ENCODE measurements at places on chromosomes 5 and 9. TPM values are rescaled to one million over a fixed set of nuclear protein-coding genes. Genes with fewer than 3 reads are reported as not detected.

Gene PRUNE2
- 17.1 TPM for total RNA-seq

GRCh38 chr9:101200852-101201251 lies 172.3 kb downstream of the PLPPR1 start:
- ATAC-seq: no peak

Gene RANBP17
- total RNA-seq: 3.5 TPM

DNA sequence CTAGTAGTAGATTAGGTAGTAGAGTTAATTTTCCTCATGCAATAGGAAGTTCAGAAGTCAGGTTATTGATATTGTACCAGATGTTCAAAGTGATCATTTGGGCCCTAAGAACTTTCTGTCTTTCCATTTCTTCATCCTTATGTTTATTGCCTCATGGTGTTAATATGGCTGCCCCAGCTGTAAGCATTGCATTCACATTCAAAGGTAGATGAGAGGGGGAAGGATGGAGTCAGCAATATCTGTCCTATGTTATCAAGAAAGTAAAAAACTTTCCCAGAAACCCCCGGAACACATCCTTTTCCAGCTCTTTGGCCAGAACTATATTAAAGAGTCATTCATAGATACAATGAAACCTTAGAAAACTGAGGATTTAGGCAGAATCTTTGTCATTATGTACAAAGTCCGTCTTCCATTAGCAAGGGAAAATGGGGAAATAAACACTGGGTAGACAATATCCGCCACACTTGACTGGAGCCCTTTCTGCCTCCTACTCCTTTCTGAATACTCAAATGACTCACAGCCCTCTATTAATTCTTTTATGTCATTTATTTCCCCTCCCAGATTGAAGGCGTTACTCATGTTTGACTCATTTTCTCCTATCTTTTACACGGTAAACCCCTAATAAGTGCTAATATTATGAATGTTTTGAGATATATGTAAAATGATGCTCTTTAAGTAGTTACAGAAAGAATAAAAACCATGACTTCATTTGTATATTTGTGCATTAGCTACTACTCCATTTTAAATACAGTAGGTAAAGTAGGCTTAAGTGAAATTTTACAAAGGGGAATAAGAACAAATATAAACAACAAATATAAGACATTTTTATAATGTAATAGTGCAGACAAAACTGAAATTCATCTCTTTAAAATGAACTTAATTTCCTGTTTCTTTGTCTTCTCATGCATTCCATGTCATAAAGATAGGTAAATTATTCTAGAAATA lies 127.6 kb downstream of the SLF1 start:
- peak; percentile 48 for ATAC-seq

GRCh38 chr9:136017289-136018190 lies 56.4 kb upstream of the UBAC1 start:
- no peak for ATAC-seq

- ATAC-seq: peak; percentile 78
Measured at GRCh38 chr9:127130661-127131538, 8.5 kb upstream of the ANGPTL2 start.

Gene BAAT
- 0.15 TPM for total RNA-seq

Gene SHISAL2B
- 0.54 TPM for total RNA-seq

DNA sequence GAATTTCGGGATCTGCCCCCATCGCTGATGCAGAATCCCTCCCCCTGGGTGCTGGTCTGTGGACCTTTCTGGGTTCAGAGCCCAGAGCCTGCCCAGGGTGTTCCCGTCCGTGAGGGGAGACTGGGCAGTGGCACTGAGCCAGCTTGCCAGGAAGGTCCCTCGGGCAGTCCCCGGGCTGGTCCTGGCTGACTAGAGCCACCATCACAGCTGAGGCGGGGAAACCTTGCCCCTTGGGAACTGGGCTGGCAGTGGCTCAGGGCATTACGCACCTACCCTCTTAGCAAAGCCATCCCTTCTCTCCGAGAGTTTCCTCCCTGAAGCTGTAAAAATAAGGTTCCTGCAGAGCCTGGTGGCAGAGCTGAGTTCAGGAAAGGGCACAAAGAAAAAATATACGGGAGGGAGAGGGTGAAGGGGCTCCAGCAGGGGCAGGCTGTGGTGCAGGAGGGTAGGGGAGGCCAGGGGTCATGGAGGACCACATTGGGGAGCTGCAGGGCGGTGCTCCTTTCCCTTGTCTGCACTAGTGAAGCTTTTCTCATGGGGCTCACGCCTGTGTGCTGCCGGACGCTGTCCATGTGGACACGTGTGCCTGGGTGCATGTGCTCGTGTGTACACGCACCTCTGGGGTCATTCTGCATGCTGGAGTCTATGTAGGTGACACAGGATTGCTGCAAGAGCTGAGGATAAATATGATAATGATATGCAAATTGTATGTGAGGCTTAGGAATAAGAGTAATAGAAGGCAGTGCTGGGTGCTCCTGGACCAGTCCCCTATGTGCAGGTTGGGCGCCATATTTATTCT lies 118.9 kb downstream of the LHX2 start:
- ATAC-seq: no peak

- no peak for ATAC-seq
Measured at GRCh38 chr9:108479989-108480652, 375.7 kb downstream of the ACTL7B start.

GRCh38 chr5:77776554-77777206 lies 541 bp upstream of the TBCA start:
- no peak for ATAC-seq

- ATAC-seq: no peak
Measured at GRCh38 chr5:116152169-116152568, 67.3 kb downstream of the COMMD10 start.

- ATAC-seq: peak; percentile 71
Measured at GRCh38 chr9:21154018-21154608, 12.3 kb downstream of the IFNA21 start.

GRCh38 chr5:110510146-110510545 lies 216.3 kb downstream of the TMEM232 start:
- no peak for ATAC-seq

DNA sequence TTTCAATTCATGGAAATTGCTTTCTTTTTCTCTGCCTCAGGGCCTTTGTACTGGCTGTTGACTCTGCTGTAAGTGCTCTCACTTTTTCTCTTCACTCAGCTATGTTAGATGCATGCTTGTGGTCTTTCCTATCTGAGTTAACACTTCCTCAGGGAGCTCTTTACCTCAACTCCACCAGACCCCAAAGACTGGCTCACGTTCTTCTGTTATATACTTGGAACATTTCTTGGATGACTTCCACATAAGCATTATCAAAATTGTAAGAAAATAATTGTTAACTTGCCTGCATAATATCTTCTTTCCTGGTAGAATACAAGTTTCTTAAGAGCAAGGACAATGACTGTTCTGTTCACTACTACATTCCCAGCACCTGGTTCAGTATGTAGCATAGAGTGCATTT lies 455.9 kb downstream of the EBF1 start:
- no peak for ATAC-seq
